ENCODE measurements at places on chromosomes 2 and 18. TPM values are rescaled to one million over a fixed set of nuclear protein-coding genes. Genes with fewer than 3 reads are reported as not detected.

The EFR3B gene
- 0.27 TPM for total RNA-seq

The WDR7 gene
- total RNA-seq: 20.6 TPM

The ANKRD36B gene
- total RNA-seq: 24.0 TPM

GRCh38 chr2:241748468-241749256, 14.2 kb downstream of the D2HGDH start:
- DNase-seq: no peak

GRCh38 chr2:227908266-227909054, 37.0 kb downstream of the DAW1 start:
- no peak for DNase-seq

GRCh38 chr18:2551425-2551824, 19.9 kb downstream of the METTL4 start:
- DNase-seq: no peak

DNA sequence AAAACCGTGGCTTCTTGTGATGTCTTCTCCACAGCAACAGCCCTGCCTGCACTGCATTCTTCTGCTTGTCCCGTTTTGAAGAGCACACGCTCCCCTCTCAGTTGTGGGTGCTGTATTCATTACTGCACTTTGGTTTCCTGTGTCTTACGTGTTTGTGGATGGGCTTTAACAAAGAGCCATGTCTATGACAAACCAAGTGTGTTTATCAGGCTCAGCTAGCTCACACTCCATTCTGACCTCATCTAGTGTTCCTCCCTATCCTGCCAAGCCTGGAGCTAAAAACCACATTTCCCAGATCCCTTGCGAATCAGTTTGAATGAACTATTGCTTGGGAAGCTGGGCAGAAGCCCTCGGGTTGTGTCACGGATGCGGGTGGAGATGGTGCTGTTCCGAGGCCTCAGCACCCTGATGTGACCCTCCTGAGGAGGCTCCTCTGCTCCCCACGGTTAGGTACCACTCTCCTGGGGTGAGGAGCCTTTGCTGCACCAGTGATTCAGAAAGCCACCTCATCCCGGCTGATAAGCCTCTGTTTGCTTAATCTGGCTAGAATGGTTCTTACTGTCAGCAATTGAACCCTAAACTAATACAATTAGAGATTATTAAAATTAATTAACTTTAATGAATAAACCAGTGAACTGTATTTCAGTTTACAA, 116.5 kb downstream of the GALR1 start:
- no peak for DNase-seq

Data from CD8-positive, alpha-beta memory T cell (primary cell).